ENCODE measurements at places on chromosomes 3 and 15.

GRCh38 chr3:186380622-186381380 is 18.8 kb upstream of the DGKG start:
- DNase-seq: no peak

DNA sequence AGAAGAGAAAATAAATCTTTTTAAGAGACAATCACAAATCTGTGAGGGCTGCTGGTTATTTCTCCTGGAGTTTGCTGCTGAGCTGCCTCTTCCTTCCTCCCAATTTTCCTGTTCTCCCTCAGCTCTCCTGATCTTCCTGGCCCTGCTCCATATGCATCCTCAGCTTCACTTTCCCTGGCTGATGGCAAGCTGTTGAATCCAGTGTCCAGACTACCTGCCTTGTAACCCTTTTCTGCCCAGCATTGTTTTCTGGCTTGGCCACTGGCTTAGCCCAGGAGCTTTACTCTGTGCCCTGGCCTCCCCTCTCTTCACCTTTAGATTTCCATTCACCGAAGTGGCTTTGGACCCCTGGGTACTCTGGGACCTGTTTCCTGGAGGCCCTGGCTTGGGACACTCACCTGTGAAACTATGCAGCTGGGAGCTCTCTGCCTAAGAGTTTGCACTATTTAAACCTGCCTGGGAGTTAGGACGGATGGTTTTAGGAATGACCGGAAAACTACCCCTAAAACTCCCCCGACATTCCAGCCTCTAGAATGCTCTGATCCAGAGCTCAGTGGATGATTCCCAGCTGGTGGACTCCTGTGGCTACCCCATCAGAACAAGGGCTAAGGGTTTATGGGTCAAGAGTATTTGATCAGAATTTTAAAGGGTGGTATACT is 90.0 kb downstream of the RBPMS2 start:
- no peak for DNase-seq

GRCh38 chr3:129120254-129121004 is 1.2 kb downstream of the RAB43 start:
- DNase-seq: no peak

GRCh38 chr3:112123548-112123947 is 9.5 kb downstream of the GCSAM start:
- no peak for DNase-seq

DNA sequence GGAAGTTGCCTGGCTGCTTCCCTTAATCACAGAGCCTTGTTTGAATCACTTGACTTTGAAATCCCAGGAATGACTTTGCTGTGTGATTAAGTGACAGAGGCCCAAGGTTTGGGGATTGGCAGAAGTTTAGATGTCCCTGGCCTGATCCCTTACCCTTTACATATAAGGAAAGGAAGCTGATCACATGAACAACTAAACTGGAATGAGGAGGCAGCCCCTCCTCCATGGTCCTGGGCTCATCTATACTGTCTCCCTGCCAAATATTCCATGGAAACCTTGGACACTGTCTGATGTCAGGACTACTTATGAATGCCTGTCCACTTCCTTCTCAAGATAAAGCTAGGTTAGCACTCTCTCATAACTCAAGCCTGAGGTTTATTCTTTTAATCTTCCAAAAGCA is 181.3 kb upstream of the CTDSPL start:
- no peak for DNase-seq

DNA sequence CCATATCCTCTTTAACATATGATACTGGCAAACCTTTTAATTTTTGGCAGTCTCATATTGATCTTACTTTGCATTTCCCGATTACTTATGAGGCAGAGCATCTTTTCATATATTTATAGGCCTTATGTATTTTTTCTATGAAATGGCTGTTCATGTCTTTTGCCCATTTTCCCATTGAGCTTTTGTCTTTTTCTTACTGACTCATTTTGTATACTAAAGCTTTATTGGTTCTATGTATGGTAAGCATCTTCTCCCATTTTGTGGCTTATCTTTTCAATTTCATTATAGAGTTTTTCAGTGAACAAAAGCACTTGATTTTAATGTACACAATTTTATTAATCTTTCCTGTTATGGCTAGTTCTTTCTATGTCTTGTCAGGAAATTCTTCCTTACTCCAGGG is 17.2 kb downstream of the HDGFL3 start:
- DNase-seq: no peak
